Endothelial cell of umbilical vein (primary cell): ENCODE measurements at places on chromosomes 11 and 22. TPM values are rescaled to one million over a fixed set of nuclear protein-coding genes. Genes with fewer than 3 reads are reported as not detected.

DNA sequence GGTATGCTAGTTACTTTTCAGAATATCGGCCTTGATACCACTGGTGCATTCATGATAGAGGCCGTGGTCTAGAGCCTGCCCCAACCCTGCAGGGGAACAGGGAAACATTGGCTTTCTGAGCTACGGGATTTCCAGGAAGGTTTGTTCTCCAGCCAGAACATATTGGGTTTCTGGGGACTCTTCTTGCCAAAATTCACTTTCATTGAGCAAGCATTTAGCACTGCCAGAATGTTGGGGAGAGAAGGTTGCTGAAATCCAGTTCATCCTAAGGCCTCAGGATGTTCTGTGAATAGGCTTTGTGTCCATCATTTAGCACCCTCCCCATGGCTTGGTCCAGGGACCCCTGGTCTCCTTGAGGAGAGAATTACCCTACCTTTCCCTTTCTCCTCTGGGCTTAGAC lies 36.7 kb downstream of the DRG1 start:
- no peak for DNase-seq

PKP3 gene
- 0.27 and 0.30 TPM in 2 replicates for total RNA-seq

IGF2 gene
- total RNA-seq, result 21.0 and 34.1 TPM in 2 replicates

DNA sequence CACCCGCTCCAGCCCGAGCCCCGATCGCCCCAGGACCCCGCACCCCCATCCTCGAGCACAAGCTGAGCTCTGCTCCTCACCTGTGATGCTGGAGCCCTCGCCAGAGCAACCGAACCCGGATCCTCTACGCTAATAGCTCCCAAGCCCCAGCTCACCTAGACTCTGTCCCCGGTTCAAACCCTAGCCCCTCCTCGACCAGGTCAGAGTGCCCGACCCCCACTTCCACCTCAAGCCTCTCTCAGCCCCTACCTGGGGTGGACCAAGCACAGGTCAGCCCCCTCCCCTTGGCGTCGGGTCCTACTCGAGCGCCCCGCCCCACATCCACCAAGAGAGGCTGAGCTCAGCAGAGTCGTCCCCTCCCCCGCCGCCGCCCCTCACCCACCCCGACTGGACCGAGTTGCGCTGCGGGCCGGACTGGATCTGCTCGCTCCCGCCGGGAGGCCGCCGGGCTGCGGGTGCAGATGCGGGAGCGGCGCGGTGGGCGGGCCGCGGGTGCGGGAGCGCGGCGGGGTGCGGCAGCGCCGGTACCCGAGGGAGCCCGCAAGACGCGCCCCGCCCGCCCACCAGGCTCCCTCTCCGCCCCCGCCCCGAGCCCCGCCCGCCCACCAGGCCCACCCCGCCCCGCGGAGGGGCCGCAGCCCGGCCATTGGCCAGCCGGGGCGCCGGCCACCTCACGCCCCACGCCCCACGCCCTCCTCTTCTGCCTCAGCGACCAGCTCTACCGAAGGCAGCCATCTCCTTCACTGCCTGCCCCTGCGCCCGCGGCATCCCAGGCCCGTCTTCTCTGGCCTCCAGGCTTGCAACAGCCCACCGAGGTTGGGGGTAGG lies 577 bp upstream of the DKK3 start:
- peak; percentile 69 for DNase-seq

L3MBTL2 gene
- 31.8 and 34.9 TPM in 2 replicates for total RNA-seq

DNA sequence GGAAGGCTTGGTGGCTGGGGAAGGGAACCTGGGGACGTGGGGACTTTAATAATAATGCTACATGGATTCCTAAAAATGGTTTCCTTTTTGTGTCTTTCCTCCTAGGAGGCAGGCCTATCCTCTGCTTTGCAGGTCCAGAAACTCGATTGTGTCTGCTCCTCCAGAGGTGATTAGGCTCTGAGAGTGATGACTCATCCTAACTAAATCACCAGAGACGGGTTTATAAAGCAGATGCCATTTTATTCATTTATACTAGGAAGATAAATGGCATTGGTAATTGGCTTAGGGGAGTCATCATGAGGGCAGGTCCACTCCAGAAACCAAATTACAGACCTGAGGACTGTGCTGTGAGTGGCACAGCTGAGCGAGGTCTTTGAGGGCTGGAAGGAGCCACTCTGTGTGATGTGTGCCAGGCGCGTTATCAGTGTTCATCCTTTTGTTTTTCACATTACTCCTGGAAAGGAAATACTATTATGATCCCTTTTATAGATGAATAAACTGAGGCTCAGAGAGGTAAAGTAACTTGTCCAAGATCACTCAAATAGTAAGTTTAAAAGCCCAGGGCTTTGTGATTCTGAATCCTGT lies 7.1 kb downstream of the NLRX1 start:
- DNase-seq, result peak; percentile 34

- no peak for DNase-seq
Measured at GRCh38 chr22:22895776-22896445, 8.3 kb downstream of the IGLL5 start.
